ENCODE measurements at places on chromosomes 13 and 19. TPM values are rescaled to one million over a fixed set of nuclear protein-coding genes. Genes with fewer than 3 reads are reported as not detected.

GRCh38 chr13:20559659-20560356, 7.1 kb upstream of the IFT88 start:
- DNase-seq, result no peak

DNA sequence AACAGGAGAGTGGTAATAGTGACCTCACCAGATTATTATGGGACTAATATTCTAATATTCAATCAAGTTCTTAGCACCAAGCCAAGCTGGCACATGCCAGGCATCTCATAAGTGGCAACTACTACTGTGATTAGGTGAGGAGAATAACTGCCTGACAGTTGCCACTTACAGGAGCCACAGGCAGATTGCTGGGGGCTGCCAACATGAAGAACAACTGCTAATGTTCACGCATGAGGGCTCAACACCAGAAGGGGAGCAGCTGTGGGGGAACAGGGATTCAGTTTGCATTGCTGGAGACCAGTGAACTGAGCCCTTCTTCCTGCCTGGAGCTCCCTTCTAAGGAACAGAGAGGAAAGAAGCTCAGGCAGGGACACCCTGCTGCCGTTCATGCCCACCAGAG, 504.5 kb downstream of the FOXO1 start:
- no peak for DNase-seq

DNA sequence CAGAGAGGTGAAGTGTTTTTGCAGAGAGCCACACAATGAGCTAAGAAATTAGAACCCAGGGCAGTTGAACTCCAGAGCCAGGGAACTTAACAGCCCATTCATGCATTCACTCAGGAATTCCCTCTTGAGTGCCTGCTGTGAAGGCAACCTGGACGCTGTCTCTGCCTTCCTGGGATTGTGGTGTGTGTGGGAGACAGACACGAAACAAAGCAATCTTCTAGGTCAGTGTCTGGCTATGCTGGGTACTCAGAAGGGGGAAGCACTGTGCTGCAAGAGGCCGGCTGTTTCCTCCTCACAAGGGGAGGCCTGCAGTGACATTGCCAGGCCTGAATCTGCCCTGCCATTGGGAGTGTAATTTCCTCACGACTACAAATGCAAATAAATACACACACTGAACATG, 9.7 kb downstream of the BCKDHA start:
- DNase-seq, result no peak

DNA sequence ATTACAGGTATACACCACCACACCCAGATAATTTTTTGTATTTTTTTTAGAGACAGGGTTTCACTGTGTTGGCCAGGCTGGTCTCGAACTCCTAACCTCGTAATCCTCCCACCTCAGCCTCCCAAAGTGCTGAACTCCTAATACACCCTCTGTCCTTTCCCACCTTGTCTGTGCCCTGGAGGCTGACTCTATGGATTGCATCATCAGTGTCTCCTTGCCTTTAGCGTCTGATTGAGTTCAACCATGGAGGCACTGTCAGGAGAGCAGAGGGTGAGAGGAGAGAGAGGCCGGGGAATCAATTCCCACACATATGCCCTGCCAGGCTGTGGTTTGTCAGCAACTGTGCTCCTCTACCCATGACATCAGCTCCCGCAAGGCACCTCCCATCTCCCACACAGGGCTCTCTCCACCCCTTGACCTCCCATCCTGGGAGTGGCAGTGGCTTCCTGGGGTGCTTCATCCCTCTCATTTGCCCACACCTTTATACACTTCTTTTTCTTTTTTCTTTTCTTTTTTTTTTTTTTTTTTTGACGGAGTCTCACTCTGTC, 12.6 kb upstream of the LILRB4 start:
- no peak for DNase-seq

DNA sequence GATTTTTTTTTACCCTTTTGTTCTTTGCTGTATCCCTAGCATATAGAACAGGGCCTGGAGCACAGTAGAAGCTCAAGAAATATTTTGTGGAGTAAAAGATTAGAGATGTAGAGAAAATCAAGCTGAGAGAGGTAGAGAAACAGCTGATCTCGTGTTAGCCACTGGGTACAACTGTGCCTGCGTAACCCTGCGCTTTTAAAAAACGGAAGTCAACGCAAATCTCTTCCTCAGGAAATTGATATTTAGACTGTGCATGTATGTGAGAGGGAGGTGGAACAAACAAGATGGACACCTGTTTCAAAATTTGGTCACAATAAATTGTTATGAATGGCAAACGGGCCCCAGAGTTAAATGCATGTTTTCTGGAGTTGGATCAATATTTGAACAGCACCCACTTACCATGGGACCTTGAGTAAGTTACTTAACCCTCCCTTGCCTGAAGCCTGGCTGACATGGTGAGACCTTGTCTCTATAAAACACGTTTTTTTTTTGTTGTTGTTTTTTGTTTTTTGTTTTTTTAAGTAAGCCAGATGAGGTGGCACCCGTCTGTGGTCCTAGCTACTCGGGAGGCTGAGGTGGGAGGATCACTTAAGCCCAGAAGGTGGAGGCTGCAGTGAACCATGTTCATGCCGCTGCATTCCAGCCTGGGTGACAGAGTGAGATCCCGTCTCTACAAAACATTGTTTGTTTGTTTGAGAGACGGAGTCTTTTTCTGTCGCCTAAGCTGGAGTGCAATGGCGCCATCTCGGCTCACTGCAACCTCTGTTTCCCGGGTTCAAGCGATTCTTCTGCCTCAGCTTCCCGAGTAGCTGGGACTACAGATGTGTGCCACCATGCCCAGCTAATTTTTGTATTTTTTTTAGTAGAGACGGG, 3.3 kb upstream of the EPOR start:
- DNase-seq, result no peak

- peak; percentile 59 for DNase-seq
Measured at GRCh38 chr19:42401365-42402303, 11.5 kb upstream of the CNFN start.

DNA sequence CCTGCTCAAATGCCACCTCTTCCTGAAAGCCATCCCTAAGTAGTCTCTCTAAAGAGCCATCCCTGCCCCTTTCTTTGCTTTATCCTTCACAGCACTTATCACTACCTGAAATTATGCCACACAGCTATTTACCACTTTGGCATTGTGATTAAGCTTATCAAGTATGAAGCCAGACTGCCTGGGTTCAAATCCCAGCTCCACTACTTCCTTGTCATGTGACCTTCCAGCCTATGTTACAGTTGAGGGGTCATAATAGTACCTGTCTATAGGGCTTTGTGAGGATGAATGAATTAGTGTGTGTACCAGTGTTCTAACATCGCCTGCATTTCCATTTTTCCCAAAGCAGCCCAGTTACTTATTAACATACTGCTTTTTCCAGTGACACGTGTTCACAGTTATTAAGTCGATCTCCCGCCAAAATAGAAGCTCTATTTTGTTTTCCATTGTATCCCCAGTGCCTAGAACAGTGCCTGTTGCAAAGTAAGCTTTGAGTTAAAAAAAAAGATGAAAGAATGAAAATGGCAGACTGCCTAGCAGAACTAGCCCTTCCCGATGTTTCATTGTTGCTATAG, 32.8 kb downstream of the ZSWIM9 start:
- no peak for DNase-seq

DNA sequence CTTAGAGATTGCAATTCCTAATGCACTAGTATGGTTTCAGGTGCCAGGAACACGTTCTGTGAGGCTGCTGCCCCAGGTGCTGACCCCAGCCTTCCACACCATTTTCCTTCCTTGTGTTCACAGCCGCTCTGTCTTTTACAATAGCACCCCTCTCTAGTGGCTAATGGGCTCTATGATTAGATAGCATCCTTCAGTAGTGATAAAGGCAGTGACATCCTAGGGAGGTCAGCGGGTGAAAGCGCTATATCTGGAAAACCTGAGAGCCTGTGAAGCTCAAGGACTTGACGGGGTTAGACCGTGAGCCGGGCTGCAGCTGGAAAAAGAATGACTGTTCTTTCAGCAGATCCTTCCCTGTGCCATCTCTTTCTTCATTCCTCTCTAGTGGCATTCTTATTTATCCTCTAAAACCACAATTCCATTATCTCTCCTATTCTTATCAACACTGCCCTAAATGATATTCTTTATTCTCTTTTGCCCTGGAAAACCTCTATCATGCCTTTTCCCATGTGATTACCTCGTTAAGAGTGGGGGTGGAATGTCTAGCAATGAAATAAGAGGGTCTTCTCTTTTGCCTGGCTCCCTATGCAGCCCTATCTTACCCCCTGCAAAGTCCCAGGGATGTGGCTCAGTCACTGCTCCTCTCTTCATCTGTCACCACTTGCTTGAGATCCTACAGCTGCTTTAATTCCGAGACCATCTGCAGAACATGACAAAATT, 21.8 kb downstream of the ALOX5AP start:
- no peak for DNase-seq

DNA sequence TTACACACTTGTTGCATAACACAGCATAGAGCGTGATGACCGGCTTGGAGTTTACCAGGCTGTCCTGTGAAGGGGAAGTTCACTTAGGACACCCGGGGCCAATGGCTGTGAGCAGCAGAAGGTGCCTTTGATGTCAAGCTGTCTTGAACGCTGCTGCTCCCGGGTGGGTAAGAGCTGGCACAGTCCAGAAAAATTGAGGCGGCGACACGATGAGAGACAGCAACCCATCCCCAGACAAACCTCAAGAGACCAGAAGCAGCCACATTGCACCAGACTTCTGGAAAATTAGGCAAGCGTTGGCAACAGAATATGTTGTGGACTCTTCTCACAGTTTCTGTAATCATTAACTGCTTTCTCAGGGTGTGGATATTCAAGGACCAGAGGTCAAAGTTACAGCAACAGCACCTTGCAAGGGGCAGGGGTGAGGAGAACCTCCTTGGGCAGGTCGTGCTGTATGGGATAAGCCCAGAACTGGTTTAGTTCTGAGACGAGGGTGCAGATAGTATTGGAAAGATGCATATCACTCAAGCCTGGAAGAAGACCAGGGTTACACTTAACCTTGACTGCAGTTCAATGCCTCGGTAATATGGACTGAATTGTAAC, 10.1 kb downstream of the NFILZ start:
- DNase-seq, result no peak

DNA sequence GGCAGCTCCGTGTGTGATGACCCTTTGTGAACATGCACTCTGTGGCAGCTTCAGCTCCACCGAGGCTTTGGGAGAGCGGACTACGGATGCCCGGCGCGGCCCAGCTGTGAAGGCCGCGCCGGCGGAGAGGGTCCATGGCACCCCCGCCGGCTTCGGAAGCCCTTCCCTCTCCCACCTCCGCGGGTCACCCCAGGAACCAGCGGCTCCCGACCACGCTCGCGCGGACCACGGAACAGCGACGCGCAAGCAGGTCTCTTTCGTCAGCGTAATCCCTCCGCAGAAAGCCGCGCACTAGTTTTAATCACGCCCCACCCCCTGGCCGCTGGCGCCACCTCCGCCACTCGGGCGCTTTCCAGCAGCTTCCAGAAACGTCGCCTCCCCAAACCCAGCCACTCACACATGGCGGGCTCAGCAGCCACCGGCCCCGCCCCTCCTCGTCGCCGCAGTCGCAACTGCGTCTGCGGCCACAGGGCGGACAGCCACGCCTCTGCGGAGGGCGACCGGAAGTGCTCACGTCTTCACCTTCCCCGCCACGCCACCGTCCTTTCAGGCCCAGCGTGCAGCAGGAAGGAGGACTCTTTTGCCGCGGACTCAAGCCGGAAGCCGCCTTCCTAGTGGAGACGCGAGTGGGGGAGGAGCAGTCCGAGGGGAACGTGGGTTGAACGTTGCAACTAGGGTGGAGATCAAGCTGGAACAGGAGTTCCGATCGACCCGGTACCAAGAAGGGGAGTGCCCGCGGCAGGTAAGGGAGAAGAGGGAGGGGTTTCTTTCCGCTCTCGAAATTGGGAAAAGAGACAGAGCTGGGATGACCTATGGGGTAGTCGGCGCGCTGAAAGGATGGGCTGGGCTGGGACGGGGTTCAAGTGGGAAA, at the start of gene USPL1:
Gene USPL1 (plus strand): TSS at position 606 of the 871 bp plus-strand sequence. CDS start 3,221 bp downstream, outside the sequence.
- DNase-seq, result peak; percentile 93

GRCh38 chr13:102904408-102904862, 58.6 kb downstream of the ERCC5 start:
- no peak for DNase-seq

DNA sequence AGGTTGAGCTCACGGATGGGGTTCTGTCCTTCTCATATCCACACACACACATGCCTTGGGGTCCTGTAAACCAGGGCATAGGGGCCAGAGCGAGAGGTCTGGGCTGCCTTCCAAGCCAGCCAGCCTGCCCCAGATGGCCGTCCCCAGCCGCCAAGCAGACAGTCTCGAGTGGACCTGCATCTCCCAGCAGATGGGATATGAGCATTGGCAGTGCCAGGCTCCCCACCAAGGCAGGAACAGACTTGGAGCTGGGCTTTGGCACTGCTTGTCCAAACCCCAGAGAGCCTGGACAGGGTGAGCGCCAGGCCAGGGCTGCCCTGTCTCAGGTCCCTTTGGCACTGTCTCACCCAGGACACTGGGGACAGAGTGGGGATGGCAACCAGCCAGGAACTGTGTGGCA, 130.4 kb downstream of the DPF1 start:
- DNase-seq, result no peak

DNA sequence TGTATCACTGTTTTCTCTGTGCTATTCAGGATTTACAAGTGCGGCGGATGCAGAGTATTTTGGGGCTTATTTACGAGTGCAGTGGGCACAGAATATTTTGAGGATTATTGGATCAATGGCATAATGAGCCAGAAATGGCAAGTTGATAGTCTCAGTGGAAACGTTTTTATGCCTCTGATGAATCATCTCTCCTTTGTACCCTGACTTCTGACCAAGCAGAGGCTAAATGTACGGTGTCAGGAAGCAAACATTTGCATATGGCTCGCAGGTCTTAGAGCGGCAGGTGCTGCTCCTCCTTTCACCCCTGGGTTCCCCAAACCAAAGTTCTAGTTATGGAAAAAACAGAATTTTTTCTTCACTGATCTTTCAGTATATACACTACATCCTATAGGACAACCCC, 94.5 kb downstream of the LIG4 start:
- DNase-seq, result no peak

- DNase-seq, result no peak
Measured at GRCh38 chr19:34711890-34712289, 22.2 kb upstream of the ZNF181 start.

GRCh38 chr13:84038001-84038400, 155.7 kb upstream of the SLITRK1 start:
- no peak for DNase-seq

DNA sequence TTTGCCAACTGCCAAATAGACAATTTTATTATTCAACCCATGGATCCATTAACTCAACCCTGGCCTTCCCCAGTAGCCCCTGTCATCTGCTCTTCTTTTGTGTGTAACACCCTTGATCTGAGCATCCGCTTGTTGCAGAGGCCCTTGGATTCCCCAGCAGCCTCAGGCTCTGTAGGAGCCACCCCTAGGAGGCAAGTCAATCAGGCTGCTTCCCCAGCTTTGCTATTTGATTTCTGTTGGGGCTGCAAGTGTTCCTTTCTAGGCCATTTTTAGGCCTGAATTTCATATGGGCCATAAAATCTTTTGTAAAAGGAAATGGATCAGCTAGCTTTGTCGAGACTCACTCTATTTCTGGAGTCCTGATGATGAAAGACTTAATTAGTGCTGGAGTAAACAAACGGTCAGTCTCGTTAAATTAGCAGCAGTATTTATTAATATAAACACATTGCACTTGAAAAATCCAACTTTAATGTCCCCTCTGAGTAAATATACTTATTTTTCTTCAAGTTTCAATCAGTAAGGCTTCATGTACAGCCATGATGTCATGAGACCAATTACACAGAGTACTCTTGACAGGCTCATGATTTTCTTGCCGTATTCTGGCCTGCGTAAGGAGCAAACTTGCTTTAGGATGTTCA, 105.3 kb downstream of the RGCC start:
- no peak for DNase-seq

Gene HSPBP1
- 57.7 TPM for total RNA-seq

Gene CHMP2A
- total RNA-seq, result 244 TPM

Gene F10
- not detected for total RNA-seq

Gene CCDC70
- total RNA-seq, result not detected

Gene MISP
- not detected for total RNA-seq

Gene ZNF177
- total RNA-seq, result 4.4 TPM

Gene TNFSF9
- total RNA-seq, result 17.8 TPM

Gene KLK5
- 0.64 TPM for total RNA-seq
